ENCODE measurements at places on chromosomes 3 and 15.

GRCh38 chr3:179921500-179921899 lies 115.2 kb downstream of the PEX5L start:
- DNase-seq, result no peak

DNA sequence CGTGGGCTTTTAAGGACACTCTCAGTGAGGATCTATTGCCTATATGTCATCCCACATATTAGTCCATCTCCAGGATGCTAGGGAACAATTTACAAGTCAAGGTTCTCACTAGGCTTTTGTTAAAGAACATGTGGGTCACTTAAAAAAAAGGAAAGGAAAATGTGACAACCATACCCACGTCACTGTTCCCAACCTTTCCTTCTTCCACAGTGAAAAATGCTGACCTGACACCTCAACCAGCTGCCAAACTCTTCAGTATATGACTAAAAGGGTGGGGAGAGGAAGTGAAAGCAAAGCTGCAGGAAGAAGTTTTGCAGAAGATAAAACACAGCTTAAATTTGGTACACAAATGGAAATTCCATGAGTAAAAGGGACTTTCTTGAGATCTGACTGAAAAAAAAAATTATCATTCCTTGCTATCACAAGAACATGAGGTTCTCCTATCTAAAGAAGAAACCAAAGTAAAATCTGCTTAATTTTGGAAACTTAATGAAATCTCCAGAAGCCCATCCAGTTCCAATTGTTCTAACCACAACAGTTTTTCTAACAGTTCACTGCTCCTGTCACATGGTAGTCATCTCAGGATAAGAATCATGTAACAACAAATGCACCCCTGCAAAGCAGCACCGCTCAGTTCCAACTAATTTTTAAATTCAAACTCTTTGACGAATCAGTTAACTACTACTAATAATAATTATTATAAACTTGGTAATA lies 117.0 kb upstream of the TSPAN3 start:
- no peak for DNase-seq

GRCh38 chr3:171178714-171179113 lies 152.2 kb upstream of the SLC2A2 start:
- DNase-seq, result no peak

- no peak for DNase-seq
These were observed 797.1 kb downstream of the ROBO1 start for GRCh38 chr3:78970656-78971055.

GRCh38 chr15:39961051-39961450 lies 27.1 kb downstream of the EIF2AK4 start:
- DNase-seq, result no peak

DNA sequence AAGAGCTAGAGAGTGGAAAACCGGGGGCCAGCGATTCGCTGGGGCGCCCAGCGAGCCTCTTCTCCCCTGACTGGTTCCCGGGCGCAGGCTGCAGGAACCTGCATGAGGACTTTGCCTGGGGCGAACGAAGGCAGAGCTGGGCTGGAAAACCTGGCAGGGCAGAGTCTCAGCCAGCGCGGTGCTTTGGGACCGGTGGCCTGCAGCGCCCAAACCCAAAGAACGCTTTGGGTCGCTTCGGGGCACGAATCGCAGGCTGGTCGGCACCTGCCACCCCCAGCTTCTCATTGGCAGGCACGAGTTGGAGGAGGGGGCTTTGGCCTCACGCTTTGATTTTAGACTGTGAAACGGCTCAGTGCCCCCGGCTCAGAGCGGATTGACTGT lies 3.0 kb downstream of the ONECUT1 start:
- DNase-seq, result no peak

GRCh38 chr3:177521305-177521704 lies 324.0 kb upstream of the TBL1XR1 start:
- no peak for DNase-seq

DNA sequence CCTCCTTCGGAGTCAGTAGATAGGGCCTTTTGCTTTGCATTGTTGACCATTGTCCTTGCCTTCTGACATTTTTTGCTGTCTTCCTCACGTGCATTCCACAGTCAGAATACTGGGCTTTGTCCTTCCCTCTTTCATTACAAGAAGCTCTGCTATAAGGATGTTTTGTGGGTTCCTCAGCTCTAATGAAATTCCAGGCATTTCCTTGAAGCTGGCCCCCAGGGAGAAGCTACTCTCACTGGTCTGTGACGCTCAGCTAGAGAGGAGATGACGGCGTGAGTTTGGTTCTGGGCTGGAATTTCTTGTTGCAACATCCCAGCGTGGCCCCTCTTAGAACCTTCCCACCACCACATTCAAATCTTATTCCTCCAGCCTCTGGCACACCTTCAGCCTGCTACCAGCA lies 210.2 kb downstream of the TJP1 start:
- no peak for DNase-seq

DNA sequence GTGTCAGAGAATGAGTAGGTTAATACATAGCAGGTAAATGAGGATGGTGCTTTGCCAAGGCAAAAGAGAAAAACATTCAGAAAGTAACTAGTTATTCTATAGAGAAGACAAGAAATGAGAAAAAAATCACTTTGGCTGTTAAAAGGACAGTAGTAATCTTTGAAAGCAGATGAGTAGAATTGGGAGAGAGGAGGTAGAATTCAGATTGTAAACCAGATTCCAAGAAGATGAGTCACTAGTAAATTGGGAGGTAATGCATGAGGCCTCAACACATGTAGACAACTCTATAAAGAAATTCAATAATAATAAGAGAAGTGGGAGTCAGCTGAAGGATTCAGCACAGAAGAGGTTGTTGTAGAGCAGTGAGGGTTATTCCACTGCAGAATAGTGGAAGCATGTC lies 81.4 kb downstream of the MBNL1 start:
- no peak for DNase-seq

DNA sequence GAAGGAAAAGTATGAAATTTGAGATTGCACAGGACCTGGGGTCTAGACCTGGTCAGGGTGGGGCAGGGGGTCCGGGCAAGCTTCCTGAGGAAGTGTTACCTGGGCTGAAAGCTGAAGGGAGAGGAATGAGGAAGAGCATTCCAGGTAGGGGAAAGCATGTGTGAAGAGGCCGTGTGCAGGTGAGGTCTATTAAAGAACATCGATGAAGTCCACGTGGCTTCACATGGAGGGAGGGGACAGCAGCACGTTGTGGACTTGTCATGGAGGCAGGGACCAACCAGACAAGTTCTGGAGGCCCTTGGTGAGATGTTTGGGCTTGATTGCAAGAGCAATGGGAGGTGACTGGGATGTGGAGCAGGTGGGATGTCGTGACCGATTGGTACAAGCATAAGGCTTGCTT lies 47.1 kb downstream of the IDH2 start:
- no peak for DNase-seq

DNA sequence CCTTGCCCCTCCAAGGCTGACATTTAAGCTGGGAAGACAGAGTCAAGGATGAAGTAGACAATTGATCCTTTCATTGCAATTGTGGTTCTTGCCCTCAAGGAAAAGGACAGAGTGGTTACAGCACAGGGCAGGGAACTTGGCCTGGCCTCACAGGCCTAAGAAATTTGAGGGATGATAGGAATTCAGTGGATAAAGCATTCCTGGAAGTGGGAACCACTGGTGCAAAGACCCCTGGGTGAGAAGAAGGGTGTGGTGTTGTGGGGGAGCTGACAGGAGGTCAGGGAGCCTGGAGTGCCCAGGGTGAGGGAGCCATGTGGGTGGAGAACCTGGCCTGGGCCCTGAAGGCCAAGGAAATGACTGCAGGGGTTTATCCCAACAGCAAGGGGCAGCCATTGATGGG lies 287.4 kb downstream of the UACA start:
- no peak for DNase-seq

- no peak for DNase-seq
These were observed 424.1 kb downstream of the ZNF385D start for GRCh38 chr3:21326704-21327475.

GRCh38 chr15:83109532-83109931 lies 2.1 kb downstream of the TM6SF1 start:
- DNase-seq, result no peak

DNA sequence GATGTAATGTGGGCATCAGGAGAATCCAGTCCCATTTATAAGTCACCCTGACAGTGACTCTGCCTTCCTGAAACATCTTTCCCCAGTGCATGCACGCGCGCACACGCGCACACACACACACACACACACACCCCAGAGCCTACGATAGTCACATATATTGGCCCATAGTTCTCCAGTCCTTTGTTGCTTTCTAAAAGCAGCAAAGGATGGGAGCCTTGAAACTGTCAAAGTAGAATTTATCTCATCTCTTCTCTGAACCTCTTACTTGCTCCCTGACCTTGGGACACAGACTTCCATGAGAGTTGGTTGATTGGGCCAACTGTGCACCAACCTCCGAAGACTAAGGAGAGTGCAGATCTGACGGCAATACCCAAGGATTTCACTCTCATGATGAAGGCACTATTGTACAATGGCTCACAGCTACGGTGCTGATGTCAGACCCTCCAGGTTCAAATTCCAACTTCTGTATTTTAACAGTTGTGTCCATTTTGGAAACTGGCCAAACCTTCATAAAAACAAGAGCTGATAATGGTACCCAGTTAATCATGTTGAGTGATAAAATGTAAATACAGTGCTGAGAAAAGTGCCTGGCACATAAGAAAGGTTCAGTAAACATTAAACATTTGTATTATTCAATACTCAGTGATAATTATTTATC lies 8.3 kb downstream of the CPA3 start:
- no peak for DNase-seq

DNA sequence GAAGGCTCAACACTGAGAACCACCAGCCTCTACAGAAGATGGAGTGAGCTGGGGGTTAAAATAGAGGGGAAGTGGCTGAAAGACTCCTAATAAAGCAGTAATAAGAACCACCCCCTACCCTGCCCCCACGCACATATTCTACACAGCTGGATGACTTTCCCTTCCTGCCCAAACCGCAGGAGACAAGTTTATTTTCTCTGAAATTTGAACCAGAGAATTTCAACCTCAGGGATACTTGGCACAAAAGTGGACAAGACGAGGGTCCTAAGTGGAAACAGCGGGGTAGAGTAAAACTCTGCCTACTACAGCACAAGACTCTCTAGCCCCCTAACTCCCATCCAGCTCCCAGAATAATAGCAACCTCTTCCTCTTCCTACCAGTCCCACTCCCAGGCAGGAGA lies 28.4 kb downstream of the USF3 start:
- no peak for DNase-seq

- DNase-seq, result no peak
These were observed 34.0 kb downstream of the SPTSSB start for GRCh38 chr3:161337311-161337710.

DNA sequence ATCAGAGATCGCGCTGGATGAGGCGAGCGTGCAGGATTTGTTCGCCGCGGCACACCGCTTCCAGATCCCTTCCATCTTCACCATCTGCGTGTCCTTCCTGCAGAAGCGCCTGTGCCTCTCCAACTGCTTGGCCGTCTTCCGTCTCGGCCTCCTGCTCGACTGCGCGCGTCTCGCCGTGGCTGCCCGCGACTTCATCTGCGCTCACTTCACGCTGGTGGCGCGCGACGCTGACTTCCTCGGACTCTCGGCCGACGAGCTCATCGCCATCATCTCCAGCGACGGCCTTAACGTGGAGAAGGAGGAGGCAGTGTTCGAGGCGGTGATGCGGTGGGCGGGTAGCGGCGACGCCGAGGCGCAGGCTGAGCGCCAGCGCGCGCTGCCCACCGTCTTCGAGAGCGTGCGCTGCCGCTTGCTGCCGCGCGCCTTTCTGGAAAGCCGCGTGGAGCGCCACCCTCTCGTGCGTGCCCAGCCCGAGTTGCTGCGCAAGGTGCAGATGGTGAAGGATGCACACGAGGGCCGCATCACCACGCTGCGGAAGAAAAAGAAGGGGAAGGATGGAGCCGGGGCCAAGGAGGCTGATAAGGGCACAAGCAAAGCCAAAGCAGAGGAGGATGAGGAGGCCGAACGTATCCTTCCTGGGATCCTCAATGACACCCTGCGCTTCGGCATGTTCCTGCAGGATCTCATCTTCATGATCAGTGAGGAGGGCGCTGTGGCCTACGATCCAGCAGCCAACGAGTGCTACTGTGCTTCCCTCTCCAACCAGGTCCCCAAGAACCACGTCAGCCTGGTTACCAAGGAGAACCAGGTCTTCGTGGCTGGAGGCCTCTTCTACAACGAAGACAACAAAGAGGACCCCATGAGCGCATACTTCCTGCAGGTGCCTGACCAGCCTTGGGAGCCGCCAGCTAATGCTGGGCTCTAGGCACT lies 819 bp downstream of the KLHL40 start:
- no peak for DNase-seq

GRCh38 chr15:31331389-31331788 lies 4.8 kb downstream of the KLF13 start:
- no peak for DNase-seq

DNA sequence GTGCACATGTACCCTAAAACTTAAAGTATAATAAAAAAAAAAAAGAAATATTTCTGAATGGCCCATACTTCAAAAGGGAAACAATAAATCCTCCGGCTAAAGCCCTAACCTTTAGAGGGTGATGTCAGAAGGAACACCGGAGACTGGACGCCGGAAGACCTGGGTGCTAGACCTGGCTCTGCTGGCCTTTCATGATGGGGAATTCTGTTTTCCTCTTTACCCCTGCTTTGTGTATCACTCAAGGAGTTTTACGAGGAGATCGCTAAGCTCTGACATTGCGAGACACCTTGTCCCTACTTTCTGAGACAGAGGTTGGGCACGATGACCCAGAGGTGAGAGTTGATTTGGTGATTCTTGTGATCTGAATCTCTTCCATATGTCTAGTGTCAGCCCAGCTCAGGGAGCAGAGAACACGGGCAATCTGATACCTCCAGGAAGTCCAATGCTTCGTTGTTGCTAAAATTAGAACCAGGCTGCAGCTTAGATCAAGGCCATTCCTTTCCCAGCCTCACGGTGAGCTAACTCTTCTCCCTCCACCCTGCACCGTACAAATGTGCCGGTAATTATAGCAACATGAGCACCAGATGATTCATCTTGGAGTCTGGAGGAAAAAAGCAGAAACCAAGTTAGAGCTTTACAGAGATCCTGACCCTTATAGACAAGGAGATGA lies 42.0 kb upstream of the CFAP161 start:
- no peak for DNase-seq

GRCh38 chr15:39028069-39028468 lies 463.5 kb upstream of the RASGRP1 start:
- DNase-seq, result no peak

- peak; percentile 42 for DNase-seq
These were observed 19.7 kb downstream of the TMEM43 start for GRCh38 chr3:14144423-14145075.

GRCh38 chr3:10518506-10519150 lies 13.2 kb upstream of the ATP2B2 start:
- no peak for DNase-seq

GRCh38 chr3:377158-377561 lies 180.6 kb downstream of the CHL1 start:
- no peak for DNase-seq

GRCh38 chr15:98838387-98839259 lies 169.0 kb downstream of the PGPEP1L start:
- no peak for DNase-seq

DNA sequence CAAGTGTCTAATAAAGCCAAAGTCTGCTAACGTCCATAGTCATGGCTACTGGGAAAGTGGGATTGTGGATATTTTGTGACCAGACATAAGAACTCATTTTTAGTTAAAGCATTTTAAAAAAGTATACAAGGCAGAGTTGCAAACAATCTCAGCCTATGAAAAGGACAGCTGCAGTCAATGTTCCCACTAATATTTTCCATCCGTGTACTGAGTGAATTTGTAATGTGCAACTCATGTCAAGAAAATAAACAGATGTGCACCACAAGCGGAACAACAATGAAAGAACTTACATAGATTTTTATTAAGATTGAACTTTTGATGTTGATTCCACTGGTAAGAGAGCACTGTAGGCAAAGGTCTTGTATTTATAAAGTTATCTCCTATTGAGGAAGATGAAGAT lies 231.3 kb upstream of the SEMA6D start:
- DNase-seq, result no peak
